Stimulated activated CD8-positive, alpha-beta memory T cell treated with anti-CD3 and anti-CD28 coated beads, Interleukin-15, amount 100 ng/mL, for 48 hours (primary cell): ENCODE measurements at places on chromosomes 7 and 10.

DNA sequence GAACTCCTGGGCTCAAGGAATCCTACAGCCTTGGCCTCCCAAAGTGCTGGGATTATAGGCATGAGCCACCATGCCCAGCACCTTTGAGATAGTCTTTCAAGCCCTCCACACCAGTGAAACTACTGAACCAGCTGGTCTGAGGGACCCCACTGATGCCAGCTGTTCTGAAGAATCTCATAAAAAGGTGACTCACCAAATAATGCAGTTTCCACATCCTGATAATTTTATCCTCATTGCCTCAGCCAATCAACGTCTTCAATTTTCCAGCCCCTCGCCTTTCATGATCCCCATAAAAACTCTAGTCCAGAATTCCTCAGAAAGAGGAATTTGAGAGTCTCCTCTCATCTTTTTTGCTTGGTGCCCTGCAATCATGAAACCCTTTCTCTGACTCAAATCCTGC, 1691.6 kb upstream of the LRRTM3 start:
- no peak for DNase-seq

GRCh38 chr10:28381466-28381865, 78.6 kb upstream of the MPP7 start:
- no peak for DNase-seq

GRCh38 chr7:18667466-18667865, 171.9 kb downstream of the HDAC9 start:
- no peak for DNase-seq

DNA sequence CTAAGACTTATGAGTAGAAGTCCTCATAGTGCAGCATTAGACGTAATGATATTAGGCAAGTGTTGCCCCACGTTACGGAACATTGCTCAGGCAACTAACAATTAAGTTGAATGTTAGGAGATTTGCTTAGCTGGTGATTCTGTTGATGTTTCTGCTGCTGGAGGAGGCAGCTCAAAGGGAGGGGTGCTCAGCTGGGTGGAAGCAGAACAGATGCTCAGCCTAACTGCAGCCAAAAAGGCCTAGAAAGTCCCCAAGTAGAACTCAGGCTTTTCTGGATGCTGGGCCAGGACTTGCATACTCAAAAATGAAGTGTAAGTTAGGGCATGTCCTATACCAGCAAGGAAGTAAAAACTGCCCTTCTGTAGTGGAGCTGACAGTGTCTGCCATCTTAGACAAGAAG, 201.4 kb downstream of the ADRA2A start:
- no peak for DNase-seq

- no peak for DNase-seq
Observed at GRCh38 chr7:143519411-143520131, 41.9 kb downstream of the TAS2R41 start.

DNA sequence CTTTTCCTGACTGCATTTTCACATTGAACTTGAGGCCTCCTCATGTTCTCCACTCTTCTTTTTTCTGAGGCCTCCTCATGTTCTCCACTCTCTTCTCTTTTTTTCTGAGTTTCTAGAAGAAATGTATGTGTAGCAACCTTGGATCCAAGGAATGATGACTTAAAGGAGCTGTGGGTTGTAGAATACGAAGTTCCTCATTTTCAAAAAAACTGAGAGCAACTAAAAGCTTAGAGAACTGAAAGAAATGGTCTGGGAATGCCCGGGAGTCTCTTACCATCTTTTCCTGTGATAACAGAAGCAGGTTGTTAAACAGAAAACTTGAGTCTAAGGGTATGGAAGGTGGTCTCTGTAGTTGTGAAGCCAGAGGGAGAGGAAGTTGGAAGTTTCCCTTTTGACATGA, 32.8 kb downstream of the MRPS33 start:
- DNase-seq = no peak

GRCh38 chr7:18874880-18875279, 242.6 kb downstream of the TWIST1 start:
- DNase-seq = no peak

- DNase-seq = no peak
Observed at GRCh38 chr10:50807851-50808776, 68.4 kb downstream of the ASAH2B start.

DNA sequence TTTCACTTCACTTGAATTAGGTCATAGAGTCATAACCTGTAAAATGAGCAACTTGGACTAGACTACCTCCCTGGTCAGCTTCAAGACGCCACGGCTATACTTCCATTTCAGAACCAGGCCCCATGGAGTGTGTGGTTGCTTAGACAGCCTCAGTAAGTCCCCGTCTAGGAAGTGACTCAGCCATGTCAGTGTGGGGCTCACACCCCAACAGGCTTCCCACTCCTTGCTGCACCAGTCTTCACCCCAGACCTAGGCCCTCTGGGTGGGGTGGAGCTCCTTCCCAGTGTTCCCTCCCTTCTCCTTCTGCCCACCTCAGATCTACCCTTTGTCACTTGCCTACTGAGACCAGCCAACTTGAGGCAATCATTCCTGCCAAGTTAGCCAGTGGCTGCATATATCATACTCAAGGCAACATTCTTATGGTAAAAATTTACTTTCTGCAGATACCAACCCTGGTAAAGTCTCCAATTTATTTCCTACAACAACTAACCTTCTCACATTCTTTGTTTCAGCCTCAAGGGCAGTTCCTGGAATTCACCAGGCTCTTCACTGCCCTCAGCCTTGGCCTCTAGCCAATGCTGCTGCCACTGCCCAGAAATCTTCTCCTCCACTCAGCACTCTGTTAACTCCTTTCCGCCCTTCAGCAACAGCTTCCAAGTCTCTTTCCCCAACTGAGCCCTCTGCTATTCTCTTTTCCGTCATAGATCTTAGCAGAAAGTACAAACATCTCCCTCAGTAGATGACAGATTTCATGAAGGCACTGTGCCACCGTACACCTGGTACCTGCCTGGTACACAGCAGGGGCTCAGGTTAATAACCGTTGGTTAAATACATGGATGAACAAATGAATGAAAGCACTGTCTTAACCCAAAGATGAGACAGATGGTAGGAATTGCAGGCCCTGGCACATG, 31.3 kb upstream of the ZNRF2 start:
- no peak for DNase-seq

DNA sequence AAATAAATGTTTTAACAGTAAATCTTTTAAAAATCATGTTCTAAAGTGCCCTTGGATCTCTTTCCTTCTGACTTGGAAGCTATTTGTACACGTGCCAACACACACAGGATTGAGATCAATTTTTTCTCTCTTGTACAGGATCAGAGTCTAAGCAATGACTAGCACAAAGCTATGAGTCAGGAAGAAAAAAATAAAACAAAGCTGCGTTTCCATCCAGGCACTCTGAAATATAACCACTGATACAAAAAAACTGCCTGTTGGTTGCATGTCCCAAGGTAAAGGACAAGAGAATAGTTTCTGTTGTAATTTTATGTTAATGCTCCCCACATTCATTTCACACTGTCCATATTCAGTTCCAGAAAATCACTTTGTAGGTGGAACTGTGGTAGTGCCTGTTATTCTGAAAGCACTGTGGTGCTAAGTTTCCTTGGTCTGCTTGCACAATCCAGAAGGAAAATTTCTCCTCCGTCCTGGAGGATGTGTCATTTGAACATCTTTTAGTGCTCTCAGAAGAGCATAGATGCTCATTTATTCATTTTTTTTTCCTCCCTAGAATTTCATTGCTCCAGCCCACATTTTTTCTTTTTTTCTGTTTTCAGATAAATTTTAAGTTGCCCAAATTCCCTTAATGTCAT, 113.4 kb downstream of the PLXDC2 start:
- DNase-seq = no peak

GRCh38 chr7:123492485-123492884, 41.9 kb downstream of the IQUB start:
- DNase-seq = no peak

DNA sequence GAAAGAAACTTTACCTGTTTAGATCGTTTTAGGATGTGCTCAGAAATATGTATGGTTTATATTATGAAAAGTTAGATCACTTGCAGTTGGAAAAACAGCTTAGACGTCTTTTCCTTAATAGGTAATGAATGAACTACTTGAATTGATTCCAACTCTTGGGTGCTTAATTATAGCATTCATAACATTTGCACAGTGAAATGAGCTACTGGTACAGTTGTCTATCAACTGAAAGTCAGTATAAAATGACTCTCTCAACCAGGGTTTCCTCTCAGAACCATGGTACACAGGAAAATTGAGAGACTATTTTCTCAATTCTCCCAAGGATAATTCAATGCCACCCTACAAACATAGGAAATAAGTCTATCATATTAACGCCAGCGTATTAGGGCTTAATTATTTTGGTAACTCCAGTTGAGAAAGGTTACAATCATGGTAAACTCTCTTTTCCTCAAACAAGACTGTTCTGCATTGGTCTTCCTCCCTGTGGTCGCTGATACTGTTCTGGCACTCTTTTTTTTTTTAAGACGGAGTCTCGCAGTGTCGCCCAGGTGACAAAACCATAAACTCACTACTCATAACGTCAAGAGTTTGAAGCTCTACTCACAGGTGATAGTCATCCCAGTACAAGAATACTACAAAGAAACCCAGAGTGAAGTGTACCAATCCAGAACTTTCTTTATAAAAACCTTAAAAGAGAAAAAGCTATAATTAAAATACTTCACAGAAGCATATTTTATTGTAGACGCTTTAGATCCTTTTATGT, 2.0 kb downstream of the ANLN start:
- no peak for DNase-seq

- DNase-seq = no peak
Observed at GRCh38 chr7:22944022-22944421, 69.9 kb downstream of the HYCC1 start.

- no peak for DNase-seq
Observed at GRCh38 chr10:52256832-52257691, 57.0 kb upstream of the DKK1 start.

DNA sequence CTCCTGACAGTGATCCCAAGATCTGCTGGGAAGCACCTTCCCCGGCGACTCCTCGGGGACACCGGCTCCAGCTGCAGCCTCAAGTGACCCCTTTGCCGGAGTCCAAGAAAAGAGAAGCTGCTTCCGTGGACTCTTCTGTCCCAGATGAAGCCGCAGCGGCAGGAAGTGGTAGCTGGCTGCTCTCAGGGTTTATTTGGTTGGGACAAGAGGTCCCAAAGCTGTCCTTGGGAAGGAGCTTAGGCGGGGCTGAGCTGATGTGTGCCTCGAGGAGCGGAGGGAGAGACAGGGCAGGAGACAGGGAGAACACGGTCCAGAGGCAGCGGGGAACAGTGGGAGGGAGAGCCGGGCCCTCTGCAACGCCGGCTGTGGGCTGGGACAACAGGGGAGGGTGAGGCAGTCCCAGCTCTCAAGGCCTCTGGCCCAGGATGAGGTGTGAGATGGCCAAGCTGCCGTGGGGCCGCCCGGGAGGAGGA, 13.1 kb upstream of the FAM20C start:
- no peak for DNase-seq
